Activated CD8-positive, alpha-beta memory T cell treated with anti-CD3 and anti-CD28 coated beads for 24 hours (primary cell): ENCODE measurements at places on chromosomes 5 and 9.

DNA sequence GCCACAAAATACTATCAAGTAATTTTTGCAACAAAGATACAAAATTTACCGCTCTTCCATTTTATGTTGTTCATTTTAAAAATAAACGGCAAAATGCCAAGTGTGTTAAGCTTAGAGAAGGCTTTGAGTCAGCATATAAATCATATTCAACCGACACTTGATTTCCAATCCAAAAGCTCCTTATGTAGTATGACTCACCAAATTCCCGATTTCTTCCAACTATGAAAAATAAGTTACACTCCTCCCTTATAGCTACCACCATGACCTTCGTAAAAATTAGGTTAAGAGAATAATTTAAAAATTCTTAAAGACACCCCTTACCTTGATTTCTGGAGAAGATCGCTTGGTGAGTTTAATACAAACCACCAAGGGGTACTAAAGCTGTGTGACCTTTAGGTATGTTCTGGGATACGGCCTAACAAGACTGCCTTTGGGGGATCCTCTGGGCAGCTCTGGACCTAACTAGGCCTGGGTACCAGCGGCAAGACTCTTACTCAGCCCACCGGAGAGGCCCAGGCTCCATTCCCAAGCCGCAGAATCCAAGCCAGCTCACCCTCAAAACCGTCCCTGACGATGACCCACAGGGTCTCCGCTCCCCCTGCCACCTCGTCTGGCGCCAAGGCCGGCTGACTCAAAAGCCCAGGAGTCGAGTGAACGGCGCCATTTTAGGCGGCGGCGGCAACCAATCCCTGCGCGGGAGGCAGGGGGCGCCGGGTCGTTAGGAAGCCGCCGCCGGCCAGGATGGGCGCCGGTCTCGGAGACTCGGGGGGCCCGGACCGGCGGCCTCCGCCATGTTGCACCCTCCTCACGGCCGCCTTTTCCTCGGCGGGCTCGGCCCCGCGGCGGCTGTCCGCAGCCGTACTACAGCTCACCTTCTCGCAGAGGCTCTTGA lies 739 bp downstream of the PPP2CA start:
- peak; percentile 84 for DNase-seq

DNA sequence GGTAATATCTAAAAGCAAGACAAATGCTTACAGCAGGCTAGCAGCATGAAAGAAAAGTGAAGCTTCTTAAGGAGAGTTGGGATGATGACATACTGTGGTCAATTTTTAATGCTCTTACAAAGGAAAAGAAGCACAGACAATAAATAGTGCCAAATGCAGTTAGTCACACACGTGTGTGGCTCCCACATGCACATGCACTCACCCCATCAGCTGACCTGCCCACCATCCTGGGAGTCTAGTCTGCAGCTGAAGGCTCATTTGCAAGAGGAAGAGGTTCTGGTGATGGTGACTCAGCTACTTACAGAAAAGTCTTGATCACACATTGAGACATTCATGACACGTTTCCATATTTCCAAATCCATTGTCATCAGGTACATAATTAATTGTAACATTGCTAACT lies 129.3 kb downstream of the MRPL36 start:
- DNase-seq = no peak

GRCh38 chr5:10452768-10453331 lies 11.2 kb downstream of the ROPN1L start:
- DNase-seq = no peak

- no peak for DNase-seq
These were observed 1.1 kb downstream of the POLR1E start for GRCh38 chr9:37486616-37487548.

GRCh38 chr9:92563116-92564100 lies 27.6 kb upstream of the ECM2 start:
- no peak for DNase-seq

- no peak for DNase-seq
These were observed 30.0 kb downstream of the ROPN1L start for GRCh38 chr5:10471677-10472076.

GRCh38 chr5:107820429-107820828 lies 149.7 kb upstream of the EFNA5 start:
- no peak for DNase-seq

- no peak for DNase-seq
These were observed 2295.1 kb upstream of the WWC1 start for GRCh38 chr5:165996201-165996875.

GRCh38 chr9:33129251-33129885 lies 37.8 kb downstream of the B4GALT1 start:
- no peak for DNase-seq

GRCh38 chr9:89795538-89796195 lies 190.9 kb downstream of the GADD45G start:
- DNase-seq = no peak

DNA sequence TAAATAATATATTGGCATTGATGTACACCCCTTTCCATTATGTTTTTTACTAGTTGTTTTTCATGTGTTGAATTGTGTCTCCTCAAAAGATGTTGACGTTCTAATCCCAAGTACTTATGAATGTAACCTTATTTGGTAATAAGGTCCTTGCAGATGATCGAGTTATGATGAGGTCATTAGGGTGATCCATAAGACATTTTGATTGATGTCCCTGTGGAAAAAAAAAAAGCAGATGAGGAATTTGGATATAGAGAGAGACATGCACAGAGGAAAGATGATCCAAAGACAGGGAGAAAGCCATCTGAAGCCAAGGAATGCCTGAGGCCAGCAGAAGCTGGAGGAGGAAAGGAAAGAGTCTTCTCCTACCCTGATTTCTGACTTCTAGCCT lies 632.7 kb downstream of the TLR4 start:
- DNase-seq = no peak

DNA sequence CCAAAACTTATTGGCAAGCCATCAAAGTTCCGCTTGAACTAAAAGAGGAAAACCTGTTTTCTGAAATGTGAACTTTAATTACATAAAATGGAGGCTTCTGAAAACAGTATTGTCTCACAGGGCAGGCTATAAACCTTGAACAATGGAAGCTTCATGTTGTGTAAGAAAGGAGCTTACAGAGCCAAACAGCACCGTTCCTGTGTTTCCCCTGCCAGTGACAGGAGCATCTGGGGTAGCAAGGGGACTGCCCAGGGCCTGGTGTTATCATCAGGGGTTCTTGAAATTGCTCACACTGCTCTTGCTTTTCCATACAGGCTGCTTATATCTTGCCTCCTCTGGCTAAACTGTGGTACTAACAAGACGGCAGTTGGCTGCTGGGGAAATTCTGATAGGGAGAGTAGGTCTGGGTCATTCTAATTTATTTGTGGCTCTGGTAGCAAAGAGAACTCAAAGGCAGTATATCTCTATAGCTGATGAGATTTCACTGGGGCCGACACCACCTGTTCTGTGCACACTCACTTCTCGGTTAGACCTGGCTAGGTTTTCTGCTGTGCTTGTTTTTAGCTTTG lies 40.4 kb downstream of the BASP1 start:
- DNase-seq = no peak

DNA sequence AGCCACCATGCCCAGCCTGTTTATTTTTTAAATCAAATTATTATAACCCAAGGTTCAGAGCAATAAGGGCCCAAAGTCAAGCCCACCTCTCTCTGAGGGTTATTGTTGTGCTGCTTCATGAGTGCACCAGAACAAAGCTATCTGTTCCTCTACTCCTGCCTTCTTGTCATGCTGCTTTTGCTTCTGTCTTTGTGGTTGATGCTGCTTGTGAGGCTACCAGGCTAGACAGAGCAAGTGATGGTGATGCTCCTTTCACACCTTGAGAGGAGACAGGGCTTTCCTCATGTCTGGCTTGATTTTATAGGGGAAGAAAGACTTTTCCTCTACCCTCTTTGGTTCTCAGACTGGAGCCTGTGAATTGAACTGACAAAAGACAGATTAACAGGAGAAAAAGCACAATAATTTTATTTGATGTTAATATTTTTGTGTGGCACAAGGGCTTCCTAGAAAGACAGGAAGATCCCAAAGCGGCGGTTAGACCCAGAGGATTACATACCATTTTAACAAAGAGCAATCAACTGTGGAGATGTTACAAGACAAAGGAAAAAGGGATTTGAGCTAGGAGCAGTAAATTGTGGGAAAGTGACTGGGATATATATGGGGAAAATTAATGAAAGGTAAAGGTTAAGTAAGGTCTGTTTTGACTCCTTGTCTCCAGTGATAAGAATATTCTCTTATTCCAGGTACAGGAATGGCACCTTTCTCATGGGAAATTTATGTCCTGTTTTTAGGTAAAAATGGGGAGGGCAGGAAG lies 4.4 kb upstream of the CD180 start:
- DNase-seq = no peak

GRCh38 chr9:133910855-133911514 lies 81.1 kb downstream of the VAV2 start:
- no peak for DNase-seq

GRCh38 chr5:159107308-159107707 lies 7.6 kb upstream of the EBF1 start:
- DNase-seq = no peak

DNA sequence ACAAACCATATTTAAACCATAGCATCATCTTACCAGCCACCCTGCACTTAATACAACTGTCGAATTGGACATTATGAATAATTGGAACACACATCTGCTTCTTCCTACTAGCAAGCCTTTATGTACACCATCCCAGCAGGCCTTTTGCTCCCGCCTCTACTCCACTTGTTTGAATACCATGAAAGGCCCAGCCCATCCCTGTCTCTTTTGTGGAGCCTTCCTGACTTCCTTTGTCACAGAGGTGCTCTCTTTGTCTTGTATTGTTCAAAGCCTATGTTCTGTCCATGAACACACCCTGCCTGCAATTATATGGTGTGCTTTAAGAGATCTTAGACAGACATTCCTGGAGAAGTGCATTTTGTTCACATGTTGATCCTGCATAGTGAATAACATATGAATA lies 465.7 kb downstream of the DIRAS2 start:
- DNase-seq = no peak

GRCh38 chr9:69980591-69980990 lies 63.1 kb upstream of the MAMDC2 start:
- DNase-seq = no peak

- no peak for DNase-seq
These were observed 1.0 kb downstream of the FAM200C start for GRCh38 chr5:160398806-160399205.

GRCh38 chr9:8424786-8425410 lies 625.3 kb upstream of the DMAC1 start:
- DNase-seq = no peak

DNA sequence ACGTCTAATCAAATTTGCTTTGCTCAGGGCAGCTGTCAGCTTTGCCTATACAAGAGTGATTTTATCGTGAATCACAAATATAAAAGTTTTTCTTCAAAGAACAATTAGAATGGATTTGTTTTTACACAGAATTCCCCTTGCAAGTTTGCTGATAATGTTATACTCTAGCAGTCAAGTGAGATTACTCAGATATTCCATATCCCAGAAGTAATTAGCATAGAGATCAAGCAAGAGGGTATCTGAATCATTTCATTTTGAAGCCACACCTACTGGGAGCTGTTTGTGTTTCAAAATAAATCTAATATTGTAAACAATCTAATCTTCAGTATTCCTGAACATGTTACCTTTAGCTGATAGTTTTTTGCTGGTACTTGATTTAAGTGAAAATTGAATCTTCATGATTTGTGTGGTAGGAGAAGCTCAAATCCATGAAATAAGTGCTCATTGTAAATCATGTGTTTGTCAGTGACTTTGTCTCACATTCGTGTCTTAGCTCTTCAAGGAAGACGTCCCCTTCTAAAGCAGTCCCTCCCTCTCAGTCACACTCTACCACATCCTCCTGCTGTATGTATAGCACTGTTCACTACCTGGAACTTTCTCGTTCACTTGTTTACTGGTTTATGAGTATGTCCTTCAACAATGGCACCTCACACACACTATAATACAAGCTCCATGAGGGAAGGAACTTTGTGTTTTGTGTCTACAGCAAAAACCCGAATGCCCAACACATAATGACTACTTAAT lies 3.3 kb upstream of the TTC39B start:
- no peak for DNase-seq

DNA sequence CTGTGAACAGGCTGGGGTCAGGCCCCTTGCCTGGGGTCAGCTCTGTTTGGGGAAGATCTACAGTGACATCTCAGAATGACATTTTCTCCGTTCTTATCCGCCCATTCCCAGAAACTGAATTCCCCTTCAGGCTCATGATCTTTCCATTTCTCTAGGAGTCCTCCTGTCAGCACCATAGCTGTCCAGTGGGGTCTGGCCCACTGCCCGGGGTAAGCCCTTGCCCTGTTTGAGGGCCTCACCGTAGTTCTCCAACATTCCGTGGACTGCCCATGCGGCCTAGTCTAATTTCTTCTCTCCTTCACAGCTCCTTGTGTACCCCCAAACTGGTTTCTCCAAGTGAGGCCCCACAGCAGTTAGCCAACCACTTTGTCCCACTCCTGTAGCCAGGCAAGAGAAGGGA lies 68.4 kb downstream of the ENTREP1 start:
- DNase-seq = no peak

DNA sequence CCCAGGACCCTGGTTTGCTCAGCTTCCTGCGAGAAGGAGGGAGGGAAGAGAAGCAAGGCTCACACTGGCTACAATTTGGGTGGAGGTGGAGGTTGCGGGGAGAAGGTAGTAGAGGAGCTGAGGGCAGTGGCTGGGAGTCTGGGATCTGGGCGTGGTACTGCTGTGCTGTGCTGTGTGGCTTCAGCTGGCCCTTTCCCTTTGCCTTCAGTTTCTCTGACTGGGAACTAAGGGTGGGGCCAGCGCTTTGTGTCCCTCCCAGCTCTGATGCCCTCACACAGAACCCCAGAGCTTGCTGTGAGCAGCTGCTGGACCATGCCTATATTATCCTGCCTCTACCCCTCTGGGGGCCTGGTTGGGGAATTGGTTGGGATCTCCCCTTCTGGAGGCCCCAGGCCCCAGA lies 60.9 kb downstream of the RGS3 start:
- DNase-seq = no peak

- no peak for DNase-seq
These were observed 388.3 kb downstream of the PLK2 start for GRCh38 chr5:58071566-58071965.

DNA sequence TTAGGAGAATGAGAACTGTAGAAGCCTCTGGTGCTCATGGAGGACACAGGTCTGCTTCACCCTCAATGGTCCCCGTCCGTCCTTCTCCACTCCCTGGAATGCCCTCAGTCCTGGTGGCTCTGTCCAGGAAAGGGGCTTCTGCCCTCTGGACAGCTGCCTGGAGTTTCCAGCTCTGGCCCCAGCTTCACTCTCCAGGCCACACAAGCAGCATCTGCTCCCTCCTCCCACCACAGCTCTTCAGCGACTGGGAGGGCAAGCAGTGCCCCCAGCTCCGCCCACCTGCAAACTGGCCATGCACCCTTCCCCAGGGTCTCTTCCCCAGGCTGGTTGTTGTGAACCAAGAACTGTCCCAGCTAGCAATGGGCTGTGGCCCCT lies 4.7 kb downstream of the SARDH start:
- DNase-seq = no peak

GRCh38 chr5:99936911-99937310 lies 598.3 kb upstream of the FAM174A start:
- no peak for DNase-seq
